ENCODE measurements at places on chromosomes 1 and 21.

GRCh38 chr1:43293896-43294760 lies 6.7 kb upstream of the TIE1 start:
- DNase-seq: no peak

DNA sequence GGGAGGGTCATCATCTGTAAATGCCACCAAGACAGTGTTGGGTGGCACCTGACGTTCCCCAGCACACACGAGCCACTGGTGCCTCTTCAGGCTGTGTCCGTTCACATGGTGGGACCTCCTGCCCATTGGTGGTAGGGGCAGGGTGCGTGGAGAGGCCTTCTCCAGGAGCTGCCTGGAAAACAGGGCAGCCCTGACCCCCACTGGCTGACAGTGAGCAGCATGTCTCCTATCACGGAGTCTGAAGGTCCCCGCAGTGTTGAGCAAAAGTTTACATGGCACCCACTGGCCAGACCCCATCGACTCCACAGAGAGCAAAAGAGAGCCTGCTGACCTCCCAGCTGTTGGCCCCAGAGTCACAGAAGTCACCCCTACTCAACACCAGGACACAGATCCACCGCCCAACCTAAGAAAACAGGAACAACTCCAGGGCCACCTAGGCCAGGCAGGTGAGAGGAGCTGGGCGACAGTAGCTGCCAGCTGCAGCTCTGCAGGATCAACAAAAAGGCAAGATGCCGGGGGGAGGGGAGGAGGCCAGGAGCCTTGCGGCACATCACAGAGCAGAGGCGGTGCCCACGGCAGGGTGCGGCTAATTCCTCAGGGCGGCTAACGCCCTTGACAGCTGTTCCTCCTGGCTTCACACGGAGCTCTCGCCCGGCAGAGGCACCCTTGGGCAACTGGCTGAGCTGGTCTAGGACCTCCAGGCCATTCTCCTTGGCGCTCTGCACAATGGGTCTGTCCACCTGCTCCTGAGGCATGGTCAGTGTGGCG lies 14.4 kb upstream of the IFI6 start:
- peak; percentile 70 for DNase-seq

DNA sequence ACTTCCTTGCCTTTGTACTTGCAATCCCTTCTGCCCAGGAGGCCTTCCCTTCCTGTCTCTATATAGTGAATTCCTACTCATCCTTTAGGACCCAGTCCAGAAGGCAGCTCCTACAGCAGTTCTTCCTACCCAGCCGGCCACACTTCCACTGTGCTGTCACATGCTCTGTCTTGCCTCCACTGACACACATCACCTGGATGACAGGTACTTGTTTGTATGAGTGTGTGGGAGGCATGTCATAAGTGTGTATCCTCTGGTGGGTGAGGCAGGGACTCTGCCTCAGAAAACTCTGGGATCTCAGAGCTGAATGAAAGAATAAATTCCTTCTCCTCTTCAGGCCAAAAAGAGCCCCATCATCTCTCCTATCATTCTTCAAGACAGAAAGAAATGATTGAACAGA lies 5.1 kb upstream of the OSCP1 start:
- no peak for DNase-seq

DNA sequence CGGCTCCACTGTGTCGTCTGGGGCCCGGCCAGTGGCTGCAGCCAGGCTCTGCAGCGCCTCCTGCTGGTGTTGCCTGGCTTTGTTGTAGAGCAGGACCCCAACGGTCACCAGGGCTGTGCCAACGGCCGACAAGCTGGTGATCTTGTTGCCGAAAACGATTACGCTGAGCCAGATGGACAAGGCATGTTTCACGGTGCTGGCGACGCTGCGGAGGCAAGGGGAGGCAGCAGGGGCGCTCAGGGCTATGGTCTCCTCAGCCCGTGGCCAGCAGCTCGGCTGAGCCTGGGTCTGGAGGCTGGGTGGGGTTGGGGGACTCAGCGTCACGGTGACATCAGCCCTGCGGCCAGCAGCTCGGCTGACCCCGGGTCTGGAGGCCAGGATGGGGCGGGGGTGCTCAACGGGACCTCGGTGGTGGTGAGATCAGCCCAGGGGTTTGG lies 7.0 kb upstream of the CDK11B start:
- no peak for DNase-seq

GRCh38 chr1:73556270-73556669 lies 641.7 kb downstream of the LRRIQ3 start:
- no peak for DNase-seq

DNA sequence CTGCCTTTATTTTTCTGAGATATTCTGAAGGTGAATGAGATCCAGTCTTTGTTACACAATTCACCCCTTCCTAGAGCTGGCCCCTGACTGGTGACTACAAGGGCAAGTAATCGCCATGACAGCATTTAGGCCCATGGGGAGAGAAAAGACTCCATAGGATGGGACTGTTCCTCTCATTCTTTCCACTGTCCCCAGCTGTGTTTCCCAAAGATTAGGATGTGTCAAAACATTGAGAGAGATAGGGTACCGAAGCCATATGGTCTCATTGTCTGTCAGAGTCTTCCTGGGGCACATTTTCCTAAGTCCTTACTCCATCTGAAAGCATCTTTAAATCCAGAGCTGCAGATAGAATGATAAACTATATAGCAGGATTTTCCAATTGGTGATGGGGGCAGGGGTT lies 423.5 kb downstream of the OMA1 start:
- no peak for DNase-seq

GRCh38 chr1:60229821-60230220 lies 156.3 kb upstream of the C1orf87 start:
- no peak for DNase-seq

GRCh38 chr1:156904187-156904959 lies 10.9 kb downstream of the PEAR1 start:
- DNase-seq: no peak

- no peak for DNase-seq
Measured at GRCh38 chr1:119160866-119161265, 20.4 kb upstream of the WARS2 start.

- DNase-seq: no peak
Measured at GRCh38 chr1:230332575-230333066, 93.5 kb downstream of the PGBD5 start.

- DNase-seq: no peak
Measured at GRCh38 chr1:215250913-215251312, 168.4 kb downstream of the KCNK2 start.

DNA sequence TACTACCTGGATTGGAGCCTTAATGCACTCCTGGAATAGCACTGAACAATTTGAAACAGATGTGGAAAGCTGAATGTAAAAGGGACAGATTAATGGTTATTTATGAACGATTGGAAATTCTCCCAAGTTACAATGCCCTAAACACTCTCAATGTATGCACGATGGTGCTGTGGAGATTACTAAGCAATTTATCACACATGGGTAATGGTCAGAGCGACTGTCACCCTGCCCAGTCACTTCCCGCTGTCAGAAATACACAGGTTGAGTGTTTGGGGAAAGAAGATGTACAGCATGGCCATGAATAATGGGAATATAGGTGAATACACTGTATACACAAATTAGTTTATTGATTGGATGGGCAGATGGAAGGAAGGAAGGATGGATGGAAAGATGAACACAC lies 342.4 kb downstream of the VAV3 start:
- DNase-seq: no peak

DNA sequence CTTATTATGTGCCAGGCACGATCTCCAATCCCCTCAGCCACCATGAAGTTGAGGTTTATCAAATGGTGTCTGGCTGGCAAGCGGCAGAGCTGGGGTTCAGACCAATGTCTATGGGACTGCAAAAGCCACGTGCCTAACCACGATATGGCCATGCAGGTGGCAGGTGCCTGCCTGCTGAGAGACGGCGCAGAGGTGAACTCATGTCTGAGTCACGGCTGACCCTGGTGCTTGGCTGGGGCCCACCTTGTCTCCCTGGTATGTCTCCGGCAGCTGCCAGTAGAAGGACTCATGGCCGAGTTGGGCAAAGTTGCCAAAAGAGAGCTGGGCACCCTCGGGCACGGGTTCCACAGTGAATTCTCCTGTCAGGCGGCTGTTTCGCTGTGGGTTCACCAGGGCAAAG lies 59.9 kb downstream of the LDLRAD2 start:
- DNase-seq: no peak

DNA sequence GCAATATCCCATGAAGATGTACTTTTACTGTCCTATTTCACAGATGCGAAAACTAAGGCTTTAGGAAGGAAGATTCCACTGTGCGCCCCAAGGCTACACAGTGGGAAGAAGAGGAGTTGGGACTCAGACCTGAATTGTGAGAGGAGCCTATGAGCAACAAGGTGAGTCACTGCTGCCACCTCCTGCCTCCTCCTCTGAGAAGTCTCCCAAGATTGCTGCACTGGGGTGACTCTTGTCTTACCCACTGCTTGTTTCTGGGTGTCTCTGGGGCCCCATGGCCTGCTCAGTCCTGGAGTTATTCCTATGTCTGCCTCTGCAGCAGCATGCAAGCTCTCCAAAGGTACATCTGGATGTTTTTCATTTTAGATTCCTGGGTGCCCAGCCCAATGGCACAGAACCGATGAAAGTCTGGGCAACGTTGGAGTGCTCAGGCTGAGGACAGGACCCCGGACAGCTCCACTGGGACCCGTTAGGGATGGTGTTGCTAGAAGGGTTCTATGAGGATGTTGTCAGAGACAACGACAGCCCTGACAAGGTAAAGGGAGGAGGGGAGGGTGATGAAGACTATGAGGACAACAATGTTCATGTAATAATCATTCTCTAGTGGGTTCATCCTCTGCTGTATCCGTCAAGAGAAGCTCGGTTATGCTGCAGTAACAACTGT lies 11.0 kb upstream of the C1QA start:
- no peak for DNase-seq

GRCh38 chr1:6152181-6152580 lies 27.9 kb downstream of the CHD5 start:
- DNase-seq: no peak

- no peak for DNase-seq
Measured at GRCh38 chr1:162029157-162029556, 5.5 kb upstream of the OLFML2B start.

DNA sequence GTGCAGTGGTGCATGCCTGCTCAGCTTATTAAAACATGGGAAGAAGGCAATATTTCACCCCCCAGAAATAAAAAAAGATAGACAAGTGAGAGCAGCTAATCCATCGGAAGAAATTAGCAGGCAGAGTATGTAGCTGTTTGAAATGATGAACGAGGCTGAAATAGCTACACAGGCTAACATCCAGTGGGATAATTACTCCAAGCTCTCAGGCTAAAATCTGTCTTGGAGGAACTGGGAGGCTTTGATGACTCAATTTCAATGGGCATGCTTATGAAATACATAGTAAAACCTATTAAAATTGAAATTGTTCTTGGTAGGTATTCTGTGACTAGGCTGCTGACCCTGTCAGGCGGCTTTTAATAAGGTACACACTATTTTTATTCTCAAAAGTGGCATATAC lies 84.1 kb upstream of the RRP15 start:
- no peak for DNase-seq
